ENCODE measurements at places on chromosomes 2 and 18.
A peak's percentile ranks its signal among the peaks of the same experiment; 100 is the strongest.

GRCh38 chr2:189783451-189783926, 650 bp downstream of the ORMDL1 start:
- no peak for DNase-seq

DNA sequence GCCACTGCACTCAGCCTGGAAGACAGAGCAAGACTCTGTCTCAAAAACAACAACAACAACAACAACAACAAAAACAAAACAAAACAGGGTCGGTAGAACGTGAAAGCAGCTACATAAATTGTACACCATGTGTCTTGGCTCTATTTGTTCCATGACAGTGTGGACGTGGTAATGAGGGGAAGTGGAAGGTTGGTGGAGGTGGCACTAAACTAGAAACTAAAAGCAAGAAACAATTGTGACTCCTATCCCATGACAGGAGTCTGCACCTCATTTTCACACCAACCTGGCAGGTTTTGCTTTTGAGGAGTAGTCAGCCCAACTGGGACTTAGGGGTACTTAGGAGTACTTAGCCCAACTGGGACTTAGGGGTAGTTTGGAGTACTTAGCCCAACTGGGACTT, 62.5 kb upstream of the MRPS9 start:
- no peak for DNase-seq

DNA sequence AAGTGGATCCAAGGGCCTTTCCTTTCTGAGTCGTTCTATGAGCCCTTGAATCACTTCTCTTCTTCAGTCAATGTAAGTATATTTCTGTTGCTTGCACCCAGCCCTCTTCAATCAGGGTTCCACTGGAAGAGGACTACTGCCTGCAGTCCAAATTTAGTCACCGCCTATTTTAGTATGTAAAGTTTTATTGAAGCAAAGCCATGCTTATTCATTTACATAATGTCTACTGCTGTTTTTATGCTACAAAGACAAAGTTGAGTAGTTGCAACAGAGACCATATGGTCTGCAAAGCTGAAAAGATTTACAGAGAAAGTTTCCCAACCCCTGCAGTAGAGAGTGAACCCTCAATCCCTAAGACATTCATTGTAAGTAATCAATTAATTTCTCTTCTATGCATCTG, 332.5 kb upstream of the TNP1 start:
- DNase-seq = no peak

DNA sequence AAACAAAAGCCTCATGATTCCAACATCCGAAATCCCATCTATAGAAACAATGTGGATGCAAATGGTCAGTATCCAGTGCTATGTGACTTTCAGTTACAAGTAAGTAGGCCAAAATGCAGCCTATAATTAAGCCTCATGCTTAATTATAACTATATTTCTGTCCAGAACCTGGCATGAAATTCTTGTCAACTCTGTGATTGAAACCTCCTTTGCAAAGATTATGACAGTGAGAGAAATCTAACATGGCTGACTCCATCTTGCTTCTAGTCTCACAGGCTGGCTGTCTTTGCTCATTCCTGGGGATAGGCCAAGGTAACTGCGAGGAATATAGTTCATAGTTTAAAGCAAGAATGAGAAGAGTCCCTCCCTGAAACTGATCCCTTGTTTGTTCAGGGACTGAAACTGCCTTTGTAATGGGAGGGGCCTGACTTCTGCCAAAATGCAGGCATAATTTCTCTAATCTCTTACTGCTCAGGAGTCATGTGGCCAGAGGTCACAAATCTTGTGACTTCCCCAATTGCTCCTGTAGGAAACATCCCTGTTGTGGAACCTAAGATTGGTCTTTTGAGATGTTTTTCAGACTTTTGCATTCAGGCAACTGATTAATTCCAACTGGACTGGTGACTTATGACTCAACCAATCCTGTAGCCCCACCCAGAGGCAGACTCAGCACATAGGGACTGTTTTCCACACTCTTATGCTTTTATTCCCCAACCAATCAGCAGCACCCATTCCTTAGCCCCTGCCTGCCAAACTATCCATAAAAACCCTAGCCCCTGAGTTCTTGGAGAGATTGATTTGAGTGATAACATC, 84.5 kb upstream of the TLK1 start:
- DNase-seq = peak; percentile 33

DNA sequence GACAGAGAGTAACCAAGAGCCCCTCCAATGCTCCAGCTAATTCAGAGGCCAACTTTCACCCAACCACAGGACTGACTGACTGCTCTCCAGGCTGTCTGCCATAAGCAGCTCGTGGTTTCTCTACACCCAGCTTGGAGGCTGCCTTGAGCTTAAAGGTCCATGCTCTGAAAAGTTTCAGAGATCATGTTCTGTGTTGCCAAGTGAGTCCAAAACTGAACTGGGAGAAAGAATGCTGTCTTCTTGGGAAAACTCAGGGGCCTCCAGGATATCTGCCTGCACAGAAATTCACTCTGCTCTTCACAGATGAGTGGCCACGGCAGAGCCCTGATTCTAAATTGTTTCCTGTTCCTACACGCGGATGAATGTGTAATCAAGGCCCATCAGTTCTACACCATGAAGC, 51.1 kb downstream of the LPIN2 start:
- DNase-seq = no peak

GRCh38 chr2:96604104-96604503, 34.0 kb downstream of the KANSL3 start:
- DNase-seq = no peak

GRCh38 chr2:100747551-100747950, 72.4 kb upstream of the NPAS2 start:
- no peak for DNase-seq

- no peak for DNase-seq
These were observed 3.8 kb upstream of the SLC8A1 start for GRCh38 chr2:40455661-40456060.

GRCh38 chr2:26577442-26578112, 63.6 kb downstream of the CIB4 start:
- DNase-seq = peak; percentile 18

DNA sequence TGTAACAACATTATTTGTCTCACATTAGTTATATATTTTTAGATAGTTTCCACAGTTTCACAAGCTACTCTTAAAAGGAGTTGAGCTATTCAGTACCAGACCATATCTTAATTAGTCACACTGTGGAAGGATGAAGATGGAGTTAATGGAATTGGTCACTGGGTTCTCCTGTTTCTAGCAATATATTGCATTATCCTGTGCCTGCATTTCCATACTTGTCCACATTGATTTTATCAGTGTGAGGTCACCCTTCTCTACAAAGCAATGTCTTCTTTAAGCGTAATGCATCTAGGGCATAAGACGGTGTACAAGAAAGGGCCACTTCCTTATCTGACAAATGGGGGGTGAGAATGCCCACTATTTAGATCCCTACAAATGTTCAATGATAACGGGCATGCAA, 216.8 kb upstream of the TANK start:
- DNase-seq = no peak

- DNase-seq = no peak
These were observed 21.8 kb upstream of the IL1R1 start for GRCh38 chr2:102120701-102121159.

GRCh38 chr2:145184741-145185651, 665.1 kb upstream of the ZEB2 start:
- peak; percentile 52 for DNase-seq

GRCh38 chr2:235324324-235324723, 169.5 kb upstream of the AGAP1 start:
- DNase-seq = no peak

DNA sequence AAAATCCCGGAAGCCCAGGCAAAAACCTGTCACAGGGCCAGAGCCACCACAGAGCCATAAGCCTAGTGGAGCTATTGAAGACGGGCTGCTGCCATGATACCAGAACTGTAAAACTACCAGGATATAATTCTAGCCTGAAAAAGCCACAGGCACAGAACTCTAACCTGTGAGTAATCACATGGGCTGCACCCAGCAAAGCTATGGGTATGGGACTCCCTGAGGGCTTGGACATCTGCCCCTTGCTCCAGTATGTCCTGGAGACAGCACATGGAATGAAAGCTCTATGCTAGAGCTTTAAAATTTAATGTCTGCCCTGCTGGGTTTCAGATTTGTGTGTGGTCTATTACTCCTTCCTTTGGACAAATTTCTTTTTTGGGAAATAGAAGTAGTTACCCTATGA, 2183.6 kb upstream of the CELF4 start:
- no peak for DNase-seq

DNA sequence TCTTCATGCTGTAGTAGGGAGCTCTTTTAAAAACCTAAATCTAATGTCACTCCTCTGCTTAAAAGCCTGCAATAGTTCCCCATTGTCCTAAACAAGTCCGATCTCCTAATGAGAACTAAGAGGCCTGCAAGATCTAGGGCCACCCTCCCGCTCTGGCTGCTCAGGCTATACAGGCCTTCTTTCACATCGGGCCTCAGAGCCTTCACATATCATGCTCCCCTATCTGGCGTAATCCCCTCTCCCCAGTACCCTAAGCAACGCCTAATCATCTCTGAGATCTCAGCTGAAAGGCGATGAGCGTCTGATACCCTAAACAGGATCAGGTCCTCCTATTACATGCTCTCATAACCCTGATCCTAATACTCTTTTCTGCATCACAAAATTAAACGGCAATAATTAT, 1.9 kb downstream of the MAP4K3 start:
- no peak for DNase-seq

DNA sequence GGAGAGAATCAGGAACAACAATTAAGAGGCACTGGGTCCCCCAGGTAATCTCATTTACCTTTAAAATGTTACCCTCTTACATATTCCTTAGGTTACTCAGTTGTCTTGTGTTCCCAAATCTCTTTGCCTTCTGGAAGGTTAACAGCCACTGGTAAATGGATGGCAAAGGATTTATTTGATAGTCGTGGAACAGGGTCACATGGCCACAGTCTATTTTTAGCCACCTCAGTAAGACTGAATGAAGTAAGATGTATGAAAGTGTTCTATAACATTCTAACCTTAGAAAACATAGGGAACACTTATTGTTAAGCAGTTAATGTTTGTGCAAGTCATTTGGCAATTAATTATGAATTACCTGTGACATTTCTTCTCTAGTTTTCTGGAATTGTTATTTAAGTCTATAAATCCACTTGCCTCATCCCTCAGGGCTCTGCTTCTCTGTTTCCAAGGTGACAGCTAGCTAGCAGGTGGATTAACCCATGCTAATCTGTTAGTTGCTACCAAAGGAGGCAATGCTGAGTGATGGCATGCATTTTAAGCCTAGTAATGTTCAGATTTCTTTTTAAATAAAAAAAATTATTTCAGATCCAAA, 211.0 kb downstream of the PIK3C3 start:
- no peak for DNase-seq

DNA sequence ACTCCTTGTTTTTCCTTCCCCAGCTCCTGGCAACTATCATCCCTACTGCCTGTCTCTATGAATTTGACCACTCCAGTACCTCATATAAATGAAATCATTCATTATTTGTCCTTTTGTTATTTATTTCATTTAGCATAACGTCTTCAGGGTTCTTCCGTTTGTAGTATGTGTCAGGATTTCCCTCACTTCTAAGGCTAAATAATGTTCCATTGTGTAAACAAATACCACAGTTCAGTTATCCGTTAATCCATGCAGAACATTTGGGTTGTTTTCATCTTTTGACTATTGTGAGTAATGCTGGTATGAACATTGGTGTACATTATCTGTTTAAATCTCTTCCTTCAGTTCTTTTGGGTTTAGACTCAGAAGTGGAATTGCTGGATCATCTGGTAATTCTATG, 18.8 kb downstream of the DYNC2LI1 start:
- no peak for DNase-seq

Data from AG09309 (cell line).